ENCODE measurements at places on chromosomes 1 and 21.

GRCh38 chr1:233326811-233327650, 493 bp upstream of the MAP3K21 start:
- peak; percentile 74 for DNase-seq

DNA sequence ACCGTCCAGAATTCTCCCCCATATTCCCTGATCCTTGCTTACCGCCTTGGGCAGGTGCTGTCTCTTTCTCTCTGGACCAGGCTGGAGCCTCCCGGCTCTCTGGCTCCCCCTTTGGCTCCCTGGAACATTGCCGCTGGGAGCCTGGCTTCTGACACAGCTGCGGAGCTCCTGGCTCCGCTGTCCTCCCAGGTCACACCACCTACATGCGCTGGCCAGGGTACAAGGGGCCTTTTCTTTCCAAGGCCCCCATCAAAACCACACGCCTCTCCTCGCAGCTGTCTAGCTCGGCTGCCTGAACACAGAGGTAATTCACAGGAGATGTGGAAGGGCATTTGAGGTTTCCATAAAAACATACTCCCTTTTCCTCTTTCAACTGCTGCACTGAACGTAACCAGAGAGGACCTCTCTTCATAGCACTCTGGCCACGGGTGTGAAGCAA, 7.5 kb upstream of the ZNF648 start:
- DNase-seq = no peak

DNA sequence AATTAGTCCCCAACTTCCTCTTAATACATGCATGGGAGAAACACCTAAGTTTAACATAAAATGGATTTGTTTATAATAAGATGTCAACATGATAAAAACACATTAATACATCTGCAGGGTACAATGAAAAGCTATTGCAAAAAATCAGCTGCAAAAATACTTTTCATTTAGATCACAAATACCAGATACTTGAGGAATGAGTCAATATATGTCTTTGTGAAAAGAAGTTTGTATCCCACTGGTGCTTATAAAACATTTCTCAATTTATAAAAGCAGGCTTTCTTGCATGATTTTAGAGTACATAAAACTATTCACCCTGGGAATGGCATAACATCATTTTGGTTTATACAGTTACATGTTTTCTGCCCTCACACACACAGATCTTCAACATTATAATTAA, 18.6 kb upstream of the PRKAA2 start:
- DNase-seq = no peak

DNA sequence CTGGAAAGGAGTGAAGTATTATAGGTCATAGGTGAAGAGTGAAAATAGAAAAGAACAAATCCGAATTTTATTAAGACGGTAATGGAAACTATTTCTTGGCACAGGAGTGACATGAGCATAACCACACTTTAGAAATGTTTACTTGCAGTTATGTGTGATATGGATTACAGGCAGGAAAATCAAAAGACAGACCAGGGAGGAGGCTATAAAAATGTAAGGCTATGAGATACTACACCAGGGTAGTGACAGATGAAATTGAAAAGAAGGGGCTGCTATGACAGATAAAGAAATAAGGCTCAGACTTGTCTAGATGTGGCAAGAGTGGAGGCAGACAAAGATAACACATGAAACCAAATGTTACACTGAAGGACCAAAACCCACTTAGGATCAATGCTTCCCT, 31.7 kb downstream of the GPATCH2 start:
- DNase-seq = no peak

- no peak for DNase-seq
Observed at GRCh38 chr1:61269602-61270001, 187.2 kb downstream of the NFIA start.

DNA sequence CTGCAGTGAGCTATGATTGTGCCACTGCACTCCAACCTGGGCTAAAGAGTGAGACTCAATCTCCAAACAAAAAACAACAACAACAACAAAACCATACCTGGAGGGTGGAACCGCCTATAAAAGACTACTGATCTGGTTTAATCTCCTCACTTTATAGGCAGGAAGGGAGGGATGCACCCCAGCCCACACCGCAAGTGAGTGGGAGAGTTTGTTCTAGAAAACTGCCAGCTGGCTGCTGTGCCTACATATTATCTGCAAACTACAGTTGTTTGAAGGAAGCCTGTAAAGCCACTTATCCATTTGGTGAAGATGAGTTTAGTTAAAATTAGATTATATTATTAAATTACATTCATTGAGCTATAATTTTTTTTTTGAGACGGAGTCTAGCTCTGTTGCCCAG, 9.1 kb upstream of the SRSF10 start:
- no peak for DNase-seq

DNA sequence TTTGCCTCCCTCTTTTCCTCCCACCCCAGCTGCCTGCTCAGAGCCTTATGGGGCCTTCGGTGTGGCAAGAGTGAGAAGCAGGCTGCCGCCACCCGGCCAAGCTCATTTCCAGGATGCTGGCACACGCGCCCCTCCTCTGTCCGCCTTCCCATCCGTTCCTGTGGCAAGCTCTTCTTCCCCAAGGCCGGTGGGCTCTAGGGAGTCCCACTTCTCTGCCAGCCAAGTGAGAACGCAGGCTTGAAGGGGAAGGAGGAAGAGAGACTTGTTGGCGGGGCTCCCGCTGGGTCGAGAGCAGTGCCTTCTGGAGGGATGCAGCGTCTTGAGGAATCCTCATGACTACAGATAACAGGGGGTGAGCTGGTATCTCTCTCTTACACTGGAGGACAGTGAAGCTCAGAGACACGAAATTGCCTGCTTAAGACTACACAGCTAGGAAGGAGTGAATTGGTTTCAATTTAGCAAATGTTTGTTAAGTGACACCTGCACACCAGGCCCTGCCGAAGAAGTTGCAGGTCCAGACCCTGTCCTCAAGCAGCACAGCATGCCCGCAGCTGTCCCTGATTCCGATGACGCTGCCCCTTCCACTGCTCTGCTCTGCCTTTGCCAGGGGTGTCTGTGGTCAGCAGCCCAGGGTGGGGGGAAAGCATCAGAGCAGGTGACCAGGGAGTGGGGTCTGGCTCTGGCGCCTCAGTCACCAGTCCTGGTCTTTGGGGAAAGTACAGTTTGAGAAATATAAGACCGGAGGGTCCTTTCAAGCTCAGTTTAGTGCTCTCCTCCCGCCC, 40.1 kb upstream of the FOXO6 start:
- no peak for DNase-seq

DNA sequence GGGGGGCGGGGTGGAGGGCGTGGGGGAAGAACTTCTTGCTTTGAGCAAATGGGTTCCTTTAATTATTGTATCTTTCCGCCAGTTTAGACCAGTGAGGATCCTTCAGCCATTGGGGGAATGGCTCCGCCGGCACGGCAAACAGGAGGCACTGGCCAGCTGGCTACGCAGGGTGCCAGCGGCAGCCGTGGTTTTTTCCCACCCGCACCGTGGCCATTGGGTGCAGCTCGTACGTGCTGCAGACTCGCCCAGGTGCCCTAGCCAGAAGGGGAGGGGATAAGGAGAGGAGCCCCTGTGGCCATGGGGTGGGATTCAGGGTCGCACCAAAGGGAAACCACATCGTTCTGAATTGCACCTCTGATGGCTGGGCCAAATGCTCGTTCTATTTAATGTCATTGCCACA, 65.6 kb downstream of the RGSL1 start:
- DNase-seq = no peak

DNA sequence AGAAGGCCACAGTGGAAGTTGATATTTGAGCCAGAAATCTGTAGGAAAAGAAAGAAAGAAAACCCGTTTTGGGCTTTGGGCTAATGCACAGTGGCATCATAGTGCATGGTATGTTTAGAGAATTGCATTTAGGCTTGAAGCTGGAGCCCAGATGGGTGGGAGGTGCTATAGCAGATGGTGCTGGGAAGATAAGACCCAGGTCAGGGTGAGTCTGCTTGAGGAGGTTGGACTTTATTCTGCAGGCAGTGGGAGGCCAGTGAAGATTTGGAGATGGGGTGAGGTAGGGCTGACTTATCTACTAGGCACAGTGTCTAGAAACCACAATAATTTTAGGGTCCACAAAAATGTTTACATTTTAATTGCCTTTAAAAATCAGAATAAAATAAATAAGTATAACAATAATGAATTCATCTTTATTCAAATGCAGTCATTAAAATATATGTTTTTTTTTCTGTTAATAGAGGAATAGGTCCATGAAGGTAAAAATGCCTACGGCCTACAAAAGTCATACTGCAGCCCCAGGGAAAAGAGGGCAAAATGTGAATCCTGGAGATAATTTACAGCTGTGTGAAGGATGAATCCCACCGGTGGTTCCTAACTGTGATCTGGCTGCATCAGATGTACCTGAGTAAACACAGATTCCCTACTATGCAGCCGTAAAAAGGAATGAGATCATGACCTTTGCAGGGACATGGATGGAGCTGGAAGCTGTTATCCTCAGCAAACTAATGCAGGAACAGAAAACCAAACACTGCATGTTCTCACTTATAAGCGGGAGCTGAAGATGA, 8.7 kb downstream of the DNAJC6 start:
- no peak for DNase-seq

DNA sequence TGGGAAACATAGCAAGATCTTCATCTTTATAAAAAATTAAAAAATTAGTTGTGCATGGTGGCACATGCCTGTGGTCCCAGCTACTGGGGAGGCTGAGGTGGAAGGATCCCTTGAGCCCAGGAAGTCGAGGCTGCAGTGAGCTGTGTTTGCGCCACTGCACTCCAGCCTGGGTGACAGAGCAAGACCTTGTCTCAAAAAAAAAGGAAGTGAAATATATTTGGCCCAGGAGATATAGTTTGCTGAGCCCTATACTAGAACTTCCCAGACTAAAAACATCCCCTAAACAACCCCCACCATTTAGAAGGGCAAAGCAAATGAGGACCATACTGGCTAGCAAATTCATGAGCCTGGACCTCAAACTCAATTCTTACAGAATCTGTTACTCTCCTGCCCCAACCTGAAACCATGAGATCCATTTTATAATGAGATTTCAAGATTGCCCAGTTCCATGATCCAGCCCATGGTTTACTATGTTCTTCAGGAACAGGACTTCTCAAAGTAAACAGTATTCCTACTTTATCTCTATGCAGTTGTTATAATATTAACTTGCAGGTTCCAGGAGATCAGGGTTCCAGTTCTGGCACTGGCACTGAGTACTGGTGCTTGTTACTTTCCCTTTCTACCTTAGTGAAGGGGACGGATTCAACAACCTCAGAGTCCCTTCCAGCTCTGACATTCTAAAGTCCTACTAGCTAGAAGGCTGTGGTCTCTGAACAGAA, 48.9 kb upstream of the TADA1 start:
- DNase-seq = no peak

DNA sequence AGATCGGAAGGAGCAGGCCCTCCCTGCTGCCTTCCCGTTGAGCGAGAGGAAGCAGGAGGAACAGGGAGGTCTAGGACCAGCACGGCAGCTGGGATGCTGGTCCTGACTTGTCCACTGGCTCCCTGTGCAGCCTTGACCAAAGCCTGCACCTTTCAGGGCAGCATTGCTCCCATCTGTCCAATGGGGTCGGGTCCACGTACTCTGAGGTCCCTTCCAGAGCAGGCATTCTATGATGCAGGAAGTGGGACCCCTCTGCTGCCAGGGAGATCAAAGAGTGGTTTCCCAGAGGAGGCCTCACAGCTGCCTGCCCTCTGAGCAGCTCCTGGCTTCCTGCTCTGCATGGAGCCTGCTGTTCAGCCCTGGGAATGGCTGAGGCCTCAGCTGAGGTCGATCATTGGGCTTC, 21.7 kb upstream of the ZNF362 start:
- DNase-seq = no peak

All from activated CD8-positive, alpha-beta memory T cell treated with anti-CD3 and anti-CD28 coated beads for 4 hours (primary cell).